ENCODE measurements at places on chromosomes 7 and 10.

GRCh38 chr7:143974459-143974858, 19.8 kb downstream of the OR2F1 start:
- DNase-seq, result no peak

DNA sequence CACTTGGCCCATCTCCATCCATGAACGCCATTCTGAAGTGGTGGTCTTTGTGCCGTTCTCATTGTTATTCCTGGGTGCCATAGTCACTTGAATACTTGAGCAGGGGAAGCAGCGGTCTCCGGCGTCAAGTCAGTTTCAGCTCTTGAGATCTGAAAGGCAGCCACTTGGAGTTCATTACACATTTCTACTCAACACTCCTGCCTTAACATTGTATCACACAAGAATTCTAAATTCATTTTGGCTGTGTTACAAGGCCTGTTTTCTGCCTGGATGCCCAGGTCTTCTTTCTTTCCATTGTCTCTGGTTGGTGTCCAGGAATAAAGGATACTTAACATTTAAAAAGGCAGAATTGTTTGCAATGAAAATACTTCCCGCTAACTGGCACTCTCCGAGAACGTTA, 69.0 kb upstream of the RAB11FIP2 start:
- no peak for DNase-seq

DNA sequence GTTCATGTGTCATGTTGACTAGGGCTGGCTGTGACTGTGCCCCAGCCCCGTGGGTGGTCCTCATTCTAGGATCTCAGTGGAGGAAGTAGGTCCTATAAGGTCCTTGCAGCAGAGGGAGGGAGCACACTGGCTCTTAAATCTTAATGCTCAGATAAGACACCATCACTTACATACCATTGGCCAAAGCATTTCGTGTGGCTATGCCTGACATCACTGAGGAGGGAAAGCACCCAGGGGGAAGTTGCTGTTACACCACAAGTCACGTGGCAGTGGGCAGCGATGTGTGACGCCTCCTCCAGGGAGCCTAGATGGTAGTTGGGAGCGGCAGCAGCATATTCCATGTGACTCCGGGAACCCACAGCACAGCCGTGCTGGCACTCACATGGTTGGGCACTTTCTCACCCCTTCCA, 224.7 kb upstream of the SH2B2 start:
- no peak for DNase-seq

GRCh38 chr10:119521443-119522204, 20.9 kb downstream of the RGS10 start:
- DNase-seq, result no peak

DNA sequence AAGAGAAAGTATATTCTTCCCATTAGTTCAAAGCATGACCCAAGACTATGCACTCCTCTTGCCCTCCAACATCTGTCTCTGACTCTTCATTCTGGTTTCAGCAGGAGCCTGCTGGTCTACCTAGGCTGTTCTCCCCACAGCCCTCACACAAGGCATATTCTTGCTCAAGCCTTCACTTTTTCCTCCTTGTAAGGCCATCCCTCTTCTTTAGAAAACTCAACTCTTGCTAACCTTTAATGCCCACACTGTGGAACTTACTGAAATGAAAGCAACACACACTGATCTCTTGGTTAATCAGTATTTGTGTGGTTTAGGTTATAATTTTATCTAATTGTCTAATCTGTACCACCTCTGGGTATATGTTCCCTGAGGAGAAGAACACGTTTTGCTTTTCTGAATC, 75.8 kb downstream of the PRKCQ start:
- no peak for DNase-seq

DNA sequence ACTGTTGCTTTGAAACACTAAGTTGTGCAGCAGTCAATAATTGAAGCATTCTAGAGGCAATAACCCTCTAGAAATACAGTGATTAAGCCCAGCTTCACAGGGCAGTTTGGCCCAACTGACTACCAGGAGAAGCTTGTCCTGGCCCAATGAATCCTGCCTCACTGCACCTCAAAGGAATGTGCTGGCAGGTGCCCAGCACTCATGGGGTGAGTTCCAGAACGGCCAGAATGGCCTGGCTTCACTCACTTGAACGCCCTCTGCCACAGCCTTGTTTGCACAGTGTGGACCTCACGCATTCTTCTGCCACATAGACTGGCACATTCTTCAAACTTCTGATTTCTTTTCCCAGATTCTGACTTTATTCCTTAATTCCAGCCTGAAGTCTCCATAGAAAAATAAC, 6.6 kb upstream of the ITIH2 start:
- DNase-seq, result no peak

DNA sequence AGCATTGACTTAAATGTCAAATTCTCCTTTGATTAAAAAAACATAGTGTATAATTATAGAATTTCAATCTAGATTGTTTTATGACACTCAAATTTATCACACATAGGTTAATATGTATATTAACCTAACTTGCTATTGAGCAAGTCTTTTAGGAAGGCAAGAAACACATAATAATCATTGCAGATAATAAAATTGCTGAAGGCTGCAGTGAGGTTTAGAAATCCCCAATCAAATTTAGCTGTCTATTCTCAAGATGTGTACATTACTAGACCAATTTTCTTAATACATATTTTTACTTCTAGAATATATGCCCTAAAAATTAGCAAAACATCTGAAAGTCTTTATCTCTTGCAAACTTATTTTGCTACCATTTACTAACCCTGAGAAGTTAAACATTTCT, 34.9 kb upstream of the SEMA3D start:
- DNase-seq, result no peak

- no peak for DNase-seq
Measured at GRCh38 chr10:129136074-129136473, 331.0 kb upstream of the MGMT start.

GRCh38 chr7:69126896-69127479, 471.3 kb upstream of the AUTS2 start:
- DNase-seq, result no peak

DNA sequence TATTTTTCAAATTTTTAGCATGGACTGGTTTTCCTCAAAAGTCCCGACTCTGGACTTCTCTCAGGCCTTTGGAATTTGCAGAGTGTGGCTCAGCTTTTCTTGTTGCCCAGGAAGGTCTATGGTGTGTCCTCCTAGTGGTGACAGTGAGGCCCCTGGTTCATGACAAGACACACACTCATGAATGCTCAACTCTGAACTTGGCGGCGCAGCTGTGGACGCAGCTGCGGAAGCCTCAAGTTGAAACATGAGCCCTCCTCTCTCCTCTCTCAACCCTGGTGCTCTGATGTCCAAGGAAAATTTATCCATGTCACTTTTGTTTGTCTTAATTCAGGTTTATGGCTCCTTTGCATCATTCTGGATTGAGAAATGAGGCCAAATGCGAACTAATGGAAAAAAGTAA, 183.9 kb downstream of the HECW1 start:
- no peak for DNase-seq

DNA sequence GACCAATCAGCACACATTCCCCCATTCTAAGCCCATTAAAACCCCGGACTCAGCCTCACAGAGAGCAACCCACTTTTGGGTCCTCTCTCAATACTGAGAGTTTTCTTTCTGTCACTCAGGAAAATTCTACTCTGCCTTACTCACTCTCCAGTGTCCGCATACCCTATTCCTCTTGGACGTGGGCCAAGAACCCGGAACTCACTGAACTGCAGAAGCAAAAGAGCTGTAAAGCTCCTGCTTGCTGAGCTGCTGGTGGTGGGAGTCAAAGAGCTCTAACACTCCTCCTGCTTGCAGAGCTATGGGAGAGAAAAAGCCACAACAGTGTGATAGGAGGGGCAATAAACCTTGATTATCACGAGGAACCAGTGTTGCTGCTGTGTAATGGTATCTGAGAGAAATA, 386.9 kb downstream of the POM121L12 start:
- no peak for DNase-seq

DNA sequence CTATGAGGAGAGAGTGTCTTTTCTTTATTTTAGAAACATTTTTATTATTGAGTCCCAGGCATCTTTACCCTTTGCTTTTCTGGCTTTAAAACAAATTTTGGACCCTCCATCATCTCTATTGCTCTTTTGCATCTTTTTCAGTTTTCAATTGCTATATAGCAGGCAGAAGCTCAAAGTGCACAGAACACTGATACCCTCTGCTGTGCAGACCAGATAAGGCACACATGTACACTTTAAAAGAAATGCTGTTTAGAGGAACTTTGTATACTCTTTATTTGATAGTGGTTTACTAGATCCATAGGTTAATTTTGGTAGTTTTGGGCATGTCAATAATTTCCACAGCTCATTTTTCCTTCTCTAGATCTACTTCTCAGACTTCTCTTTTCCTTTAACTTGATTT, 324.2 kb downstream of the SH2D4B start:
- DNase-seq, result no peak

All from T-helper 2 cell (primary cell).